Pancreas (tissue), 10 donors: ENCODE measurements at places on chromosomes 5 and 9. TPM values are rescaled to one million over a fixed set of nuclear protein-coding genes. Genes with fewer than 3 reads are reported as not detected.
A peak's percentile ranks its signal among the peaks of the same experiment; 100 is the strongest.

DNA sequence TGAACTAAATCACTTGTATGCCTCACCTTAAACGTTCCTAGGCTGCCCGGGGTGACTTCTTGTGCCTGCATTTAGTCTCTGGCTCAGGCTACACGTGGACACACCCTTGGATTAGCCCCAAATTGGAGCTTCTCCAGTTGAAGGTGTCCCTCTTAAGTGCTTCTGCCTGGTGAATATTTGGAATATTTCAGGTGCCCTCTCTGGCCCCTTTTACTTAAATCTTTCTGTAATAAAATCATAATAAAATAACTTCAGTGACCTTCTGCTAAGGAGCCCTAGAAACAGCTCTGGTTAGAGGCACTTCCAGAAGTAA lies 74.3 kb upstream of the KLF9 start:
- DNase-seq = no peak

DNA sequence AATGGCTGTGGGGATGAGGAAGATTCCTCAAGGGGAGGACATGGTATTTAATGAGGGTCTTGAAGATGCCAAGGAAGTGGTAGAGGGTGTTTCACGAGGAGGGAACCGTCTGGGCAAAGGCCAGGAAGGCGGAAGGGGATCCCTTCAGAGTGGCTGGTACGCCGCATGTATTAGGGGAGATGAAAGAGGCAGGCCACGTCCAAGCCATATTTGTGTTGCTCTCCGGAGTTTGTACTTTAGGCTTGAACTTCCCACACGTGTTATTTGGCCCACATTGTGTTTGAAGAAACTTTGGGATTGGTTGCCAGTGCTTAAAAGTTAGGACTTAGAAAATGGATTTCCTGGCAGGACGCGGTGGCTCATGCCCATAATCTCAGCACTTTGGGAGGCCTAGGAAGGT lies 1.2 kb downstream of the FXN start:
- DNase-seq = no peak

DNA sequence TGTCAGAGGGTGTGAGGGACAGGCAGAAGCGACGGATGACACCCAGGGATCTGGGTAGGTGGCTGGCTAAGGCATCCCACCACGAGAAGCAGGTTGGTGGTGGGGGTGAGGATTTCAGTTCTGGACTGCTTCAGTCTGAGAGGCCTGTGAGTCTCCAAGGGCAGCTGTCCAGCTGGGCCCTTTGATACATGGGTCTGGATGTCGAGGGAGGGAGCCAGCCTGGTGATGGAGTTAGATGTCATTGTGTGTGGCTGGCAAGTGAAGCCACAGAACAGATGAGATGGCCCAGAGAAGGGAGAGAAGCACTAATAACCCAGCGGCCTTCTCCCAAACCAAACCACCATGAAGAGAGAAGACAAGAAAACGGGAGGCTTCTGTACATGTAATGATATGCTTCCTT lies 11.1 kb downstream of the MED27 start:
- no peak for DNase-seq

GRCh38 chr9:86054695-86055094 lies 44.7 kb downstream of the GOLM1 start:
- DNase-seq = no peak

- DNase-seq = no peak
These were observed 231.3 kb upstream of the TYRP1 start for GRCh38 chr9:12461763-12462460.

DNA sequence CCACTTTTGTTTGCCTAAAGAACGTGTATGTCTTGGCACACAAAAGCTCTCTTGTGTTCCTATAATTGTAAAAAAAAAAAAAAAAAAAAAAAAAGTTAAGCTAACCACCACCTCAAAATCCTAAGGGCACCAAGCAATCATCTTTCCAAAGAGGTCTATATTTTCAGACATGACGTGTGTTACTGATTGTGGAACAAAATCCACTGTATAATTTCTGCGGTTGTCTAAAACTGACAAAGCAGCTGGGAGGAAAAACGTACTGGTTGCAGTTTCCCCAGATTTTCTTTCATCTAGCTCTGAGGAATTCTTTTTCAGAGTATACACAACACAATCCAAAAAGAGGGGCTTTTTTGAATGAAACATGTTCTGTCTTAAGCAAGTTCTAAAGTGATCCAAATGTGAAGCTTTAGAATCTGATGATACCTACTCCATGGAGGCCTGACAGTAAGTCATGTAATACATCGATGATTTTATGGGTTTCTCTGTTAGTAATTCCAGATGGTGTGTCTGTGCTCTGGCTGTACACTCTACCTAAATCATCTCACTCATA lies 375.6 kb upstream of the NUDT12 start:
- no peak for DNase-seq

- DNase-seq = no peak
These were observed 26.3 kb upstream of the C5orf24 start for GRCh38 chr5:134819407-134819963.

- DNase-seq = peak; percentile 55
These were observed at the start of gene RNF180 for GRCh38 chr5:64165500-64166200. RNF180 (plus strand) TSS chr5:64165843; CDS start chr5:64200808, 34,965 bp downstream.

GRCh38 chr5:171264843-171265242 lies 44.2 kb upstream of the TLX3 start:
- no peak for DNase-seq

- no peak for DNase-seq
These were observed 664.3 kb upstream of the EDIL3 start for GRCh38 chr5:85049020-85049419.

GRCh38 chr9:135454737-135455136 lies 24.8 kb upstream of the PPP1R26 start:
- no peak for DNase-seq

- no peak for DNase-seq
These were observed 36.4 kb upstream of the NFIB start for GRCh38 chr9:14350349-14350728.

DNA sequence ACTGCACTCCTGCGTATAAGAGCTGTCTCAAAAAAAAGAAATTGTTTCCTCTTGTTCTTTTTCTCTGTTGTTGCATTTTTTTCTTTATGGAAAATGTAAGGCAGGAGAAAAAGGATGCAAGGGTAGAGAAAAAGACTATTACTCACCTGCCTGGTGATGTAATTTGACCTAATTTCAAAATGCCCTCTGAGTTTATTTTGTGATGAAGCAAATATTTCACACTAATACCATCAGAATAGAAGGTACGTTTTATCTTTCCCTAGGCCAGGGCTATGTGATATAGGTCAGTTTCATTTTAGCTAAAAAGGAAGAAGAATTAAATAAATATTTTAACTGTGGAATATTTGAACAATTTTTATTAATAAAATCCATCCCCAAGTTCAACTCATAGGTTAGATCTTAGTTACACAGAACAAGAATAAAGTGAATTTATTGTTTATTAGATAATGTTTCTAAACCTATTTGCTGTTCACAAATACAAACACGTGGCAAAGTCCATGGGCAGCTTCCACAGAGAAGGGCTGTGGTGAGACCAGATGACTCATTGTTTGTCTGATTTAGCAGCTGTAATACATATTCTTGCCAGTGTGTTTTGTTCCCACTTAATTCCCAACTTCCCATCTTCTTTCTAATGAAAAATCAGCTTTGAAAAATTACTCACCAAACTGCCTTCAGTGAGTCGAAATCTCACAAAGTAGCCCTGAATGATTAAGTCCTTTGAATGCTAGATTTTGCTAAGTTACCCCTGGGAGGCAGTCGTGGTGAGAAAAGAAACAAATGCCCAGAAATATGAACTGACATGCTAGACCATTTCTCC lies 52.8 kb upstream of the CCDC112 start:
- no peak for DNase-seq

- no peak for DNase-seq
These were observed 45.1 kb upstream of the HAND1 start for GRCh38 chr5:154523104-154523503.

DNA sequence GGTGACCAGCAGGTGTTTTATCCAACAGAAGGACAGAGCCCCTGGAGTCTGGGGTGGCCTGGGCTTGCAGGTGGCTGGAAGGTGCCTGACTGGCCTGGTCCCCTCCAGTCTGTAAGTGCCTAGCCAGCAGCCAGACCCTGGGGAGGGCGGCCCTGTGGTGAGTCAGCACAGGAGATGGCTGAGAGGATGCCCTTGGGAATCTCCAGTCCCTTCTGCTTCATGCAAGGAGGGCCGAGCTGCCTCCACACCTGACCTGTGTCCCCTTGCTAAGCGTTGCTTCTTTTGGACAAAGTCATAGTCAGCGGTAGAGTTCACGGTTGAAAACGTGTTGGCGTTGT lies 20.2 kb downstream of the OBP2B start:
- no peak for DNase-seq

- DNase-seq = no peak
These were observed 542.9 kb downstream of the LRRC70 start for GRCh38 chr5:63121471-63121870.

GABRB2 gene
- 0.17 TPM for total RNA-seq

BSPRY gene
- total RNA-seq = 23.5 TPM

NDUFA8 gene
- total RNA-seq = 13.5 TPM

INSL4 gene
- total RNA-seq = not detected

PCDHB15 gene
- 2.1 TPM for total RNA-seq

ROR2 gene
- total RNA-seq = 0.79 TPM

TPPP gene
- total RNA-seq = 2.8 TPM

C1QTNF3 gene
- 3.0 TPM for total RNA-seq

ADAMTSL1 gene
- total RNA-seq = 0.24 TPM
